ENCODE measurements at places on chromosomes 6 and 20. TPM values are rescaled to one million over a fixed set of nuclear protein-coding genes. Genes with fewer than 3 reads are reported as not detected.

Gene ACOT13
- 35.4 TPM for polyA plus RNA-seq

- DNase-seq, result no peak
Observed at GRCh38 chr6:36973647-36974046, 12.3 kb downstream of the MTCH1 start.

Gene MARCKS
- polyA plus RNA-seq, result 317 TPM

GRCh38 chr6:170288852-170289179 is 2.1 kb downstream of the DLL1 start:
- DNase-seq, result no peak

DNA sequence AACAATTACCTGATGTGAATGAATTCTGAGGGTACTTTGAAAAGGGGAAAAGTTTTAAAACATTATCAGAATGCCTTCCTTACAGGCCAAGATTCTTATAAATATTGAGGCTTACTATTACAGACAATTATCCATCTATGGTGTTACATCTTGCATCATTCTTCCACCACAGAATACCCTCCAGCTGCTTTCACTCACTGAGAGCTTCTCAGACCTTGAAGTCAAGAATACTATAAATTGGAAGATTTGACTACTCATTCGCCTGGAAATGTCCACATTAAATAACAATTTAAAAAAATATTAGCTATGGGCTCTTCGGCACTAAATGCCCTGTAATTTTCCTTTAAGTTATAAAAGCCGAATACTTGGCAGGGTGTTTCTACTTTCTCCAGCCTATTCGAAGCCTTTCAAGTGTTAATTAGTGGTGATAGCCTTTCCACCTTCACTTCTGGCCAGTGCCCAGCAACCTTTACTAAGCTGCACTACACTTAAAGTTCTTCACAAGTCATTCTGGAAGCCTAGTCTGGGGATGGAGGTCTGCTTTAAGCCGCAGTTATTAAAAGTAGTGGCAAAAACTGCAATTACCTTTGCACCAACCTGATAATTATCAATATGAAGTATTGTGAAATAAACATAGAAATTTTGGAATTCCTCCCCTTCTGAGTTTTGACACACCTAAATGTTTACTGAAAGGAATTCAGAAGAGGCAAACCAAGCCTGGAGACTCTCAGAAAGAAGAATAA is 100.9 kb downstream of the BMP5 start:
- no peak for DNase-seq
